ELF-1 (cell line): ENCODE measurements at places on chromosomes 13 and 19.

- DNase-seq = peak; percentile 87
Measured at GRCh38 chr19:3125900-3126524, 9.8 kb upstream of the GNA15 start.

DNA sequence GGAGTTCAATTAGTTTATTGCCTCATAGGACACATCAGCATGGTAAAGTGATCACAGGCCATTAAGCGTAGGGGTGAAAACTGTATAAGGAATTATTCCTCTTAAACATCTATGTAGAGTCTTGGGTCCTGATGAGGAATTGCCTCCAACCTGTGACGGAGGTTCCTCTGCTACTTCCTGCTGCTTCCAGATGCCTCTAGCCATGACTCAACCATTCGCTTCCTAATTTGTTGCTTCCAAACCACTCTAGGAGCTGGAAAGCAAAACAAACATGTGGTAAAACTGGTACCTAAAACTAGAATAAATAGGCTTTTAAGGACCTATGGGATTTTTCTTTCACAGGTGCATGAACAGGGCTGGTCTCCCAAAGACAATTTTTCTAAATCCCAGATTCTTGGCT lies 253.8 kb downstream of the KLF12 start:
- peak; percentile 18 for DNase-seq

DNA sequence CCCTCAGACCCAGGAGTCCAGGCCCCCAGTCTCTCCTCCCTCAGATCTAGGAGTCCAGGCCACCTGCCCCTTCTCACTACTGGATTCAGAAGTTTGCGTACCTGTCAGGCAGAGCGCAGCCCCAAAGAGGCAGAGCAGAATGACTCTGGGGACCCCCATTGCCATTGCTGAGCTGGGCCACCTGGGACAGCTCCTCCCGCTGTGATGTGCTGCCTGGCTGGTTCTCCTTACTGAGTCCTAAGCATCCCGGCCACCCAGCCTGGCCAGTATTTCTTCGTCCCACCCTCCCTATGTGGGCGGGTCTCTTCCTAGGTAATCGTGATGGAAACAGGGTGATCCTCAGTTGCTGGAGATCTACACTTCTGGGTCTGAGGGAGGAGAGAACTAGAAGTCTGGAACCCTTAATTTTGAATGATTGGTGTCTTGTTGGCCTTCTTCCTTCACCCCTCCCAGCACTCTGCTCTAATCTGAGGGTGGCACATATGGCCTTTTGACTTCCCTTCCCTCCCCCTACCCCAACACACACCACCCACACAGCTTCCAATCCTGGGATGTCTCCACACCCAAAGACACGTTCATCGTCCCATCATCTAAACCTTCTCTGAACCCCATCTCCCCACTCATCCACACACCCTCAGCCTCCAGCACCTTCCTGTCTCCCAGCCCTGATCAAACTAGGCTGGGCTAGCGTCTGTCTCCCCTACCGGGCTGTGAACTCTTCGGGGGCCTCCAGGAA lies at the start of gene LYPD5:
Gene LYPD5 (minus strand): TSS at position 232 of the 736 bp plus-strand sequence. CDS start 67 bp downstream, at position 165.
- no peak for DNase-seq

GRCh38 chr13:110422913-110423688 lies 116.0 kb downstream of the COL4A2 start:
- DNase-seq = no peak

DNA sequence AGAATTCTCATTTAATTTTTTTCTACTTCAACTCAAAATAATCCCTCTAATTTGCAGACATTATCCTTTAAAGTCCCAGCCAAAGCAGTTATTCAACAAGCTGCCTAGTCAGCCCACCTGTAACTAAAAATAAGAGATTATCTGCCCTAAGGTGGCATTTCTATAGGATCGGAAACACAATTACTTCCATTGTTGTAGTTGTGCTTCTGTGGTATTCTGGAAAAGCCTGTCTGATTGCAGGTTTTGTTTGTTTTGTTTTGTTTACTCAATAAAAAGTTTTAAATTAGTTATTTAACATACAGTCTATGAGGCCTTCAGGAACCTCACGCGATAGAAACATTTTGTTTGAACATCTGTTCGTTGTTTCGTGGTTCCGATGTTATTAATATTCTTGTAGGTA lies 101.0 kb downstream of the ZIC5 start:
- DNase-seq = no peak

DNA sequence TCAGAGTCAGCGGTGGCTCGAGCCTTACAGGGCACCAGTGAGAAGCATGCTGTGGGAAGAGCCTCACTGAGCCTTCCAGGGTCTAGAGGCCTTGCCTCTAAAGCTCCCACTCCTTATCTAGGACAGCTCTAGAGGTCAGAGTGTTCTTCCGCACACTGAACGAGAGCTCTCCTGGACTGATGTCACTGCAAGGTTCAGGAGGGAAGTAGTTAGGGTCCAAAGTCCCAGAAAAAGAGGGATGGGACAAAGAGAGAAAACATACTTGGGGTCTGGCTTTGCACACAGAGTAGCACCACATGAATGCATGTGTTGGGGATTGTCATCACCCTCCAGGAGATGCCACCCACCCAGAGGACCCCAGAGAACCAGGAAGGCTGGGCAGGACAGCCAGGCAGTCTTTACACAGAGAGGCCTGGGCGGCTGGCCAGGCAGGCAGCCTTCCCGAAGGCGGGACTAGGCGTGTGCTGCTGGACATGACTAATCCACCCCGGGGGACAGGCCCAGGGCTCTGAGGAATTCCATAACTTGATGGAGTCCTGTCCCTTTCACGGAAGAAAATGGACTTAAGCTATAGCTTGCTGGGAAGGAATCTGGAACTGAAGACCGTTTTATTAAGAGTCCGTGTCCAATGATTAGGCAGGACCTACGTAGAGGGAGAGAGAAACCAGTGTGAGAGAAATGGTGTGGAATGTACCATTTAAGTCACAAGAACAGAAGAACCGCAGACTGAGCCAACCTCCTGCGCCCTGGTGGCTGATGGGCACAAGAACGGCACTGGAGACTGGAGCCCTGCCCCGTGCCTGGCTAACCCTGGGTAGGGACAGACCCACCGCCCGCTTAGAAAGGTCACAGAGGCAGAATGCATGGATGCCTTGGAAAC lies 16.6 kb upstream of the EPHX3 start:
- DNase-seq = no peak

- peak; percentile 62 for DNase-seq
Measured at GRCh38 chr13:114054264-114054663, 78.2 kb downstream of the RASA3 start.

GRCh38 chr13:97495678-97496077 lies 61.7 kb downstream of the RAP2A start:
- DNase-seq = peak; percentile 20

DNA sequence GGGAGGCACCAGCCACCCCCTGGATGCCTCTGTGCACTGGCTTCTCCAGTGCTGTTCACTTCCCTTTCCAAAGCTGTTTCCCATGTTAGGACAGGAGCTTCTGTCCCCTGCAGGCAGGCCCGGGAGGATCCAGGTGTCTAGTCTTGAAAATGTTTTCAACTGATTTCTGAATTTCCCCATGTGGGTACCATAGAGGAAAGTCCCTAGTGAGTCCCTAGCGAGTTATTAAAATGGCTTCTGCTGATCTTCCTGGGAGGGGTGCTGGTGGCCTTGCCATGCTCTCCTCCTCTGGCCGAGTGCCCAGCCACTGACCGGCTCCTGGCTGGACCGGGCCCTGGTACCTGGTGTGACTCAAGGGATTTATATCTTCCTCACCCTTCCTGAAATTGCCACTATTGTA lies 5.2 kb upstream of the ANKRD10 start:
- no peak for DNase-seq

GRCh38 chr13:36820222-36820621 lies 1.2 kb downstream of the RFXAP start:
- DNase-seq = no peak

- no peak for DNase-seq
Measured at GRCh38 chr19:46471811-46472543, 614 bp upstream of the PNMA8A start.

GRCh38 chr19:7637374-7638256 lies 705 bp downstream of the STXBP2 start:
- DNase-seq = peak; percentile 22

DNA sequence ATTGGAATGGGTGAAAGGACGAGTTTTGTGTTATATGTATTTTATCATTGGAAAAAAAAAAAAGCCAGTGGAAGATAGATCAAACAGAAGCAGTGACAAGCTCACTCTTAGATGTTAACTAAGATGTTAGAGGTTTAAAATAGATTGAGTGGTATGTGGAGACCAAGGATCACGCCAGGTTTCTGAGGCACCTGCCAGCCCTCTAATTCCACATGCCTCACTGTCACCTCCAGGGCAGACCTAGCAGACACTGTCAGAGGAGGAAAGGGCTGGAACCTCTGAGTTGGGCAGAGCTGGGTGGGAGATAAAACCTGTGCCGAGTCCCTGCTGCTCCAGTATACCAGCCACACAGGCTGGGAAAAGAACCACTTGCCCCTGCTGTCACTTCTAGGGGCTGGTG lies 57.5 kb upstream of the SIAH3 start:
- DNase-seq = no peak

DNA sequence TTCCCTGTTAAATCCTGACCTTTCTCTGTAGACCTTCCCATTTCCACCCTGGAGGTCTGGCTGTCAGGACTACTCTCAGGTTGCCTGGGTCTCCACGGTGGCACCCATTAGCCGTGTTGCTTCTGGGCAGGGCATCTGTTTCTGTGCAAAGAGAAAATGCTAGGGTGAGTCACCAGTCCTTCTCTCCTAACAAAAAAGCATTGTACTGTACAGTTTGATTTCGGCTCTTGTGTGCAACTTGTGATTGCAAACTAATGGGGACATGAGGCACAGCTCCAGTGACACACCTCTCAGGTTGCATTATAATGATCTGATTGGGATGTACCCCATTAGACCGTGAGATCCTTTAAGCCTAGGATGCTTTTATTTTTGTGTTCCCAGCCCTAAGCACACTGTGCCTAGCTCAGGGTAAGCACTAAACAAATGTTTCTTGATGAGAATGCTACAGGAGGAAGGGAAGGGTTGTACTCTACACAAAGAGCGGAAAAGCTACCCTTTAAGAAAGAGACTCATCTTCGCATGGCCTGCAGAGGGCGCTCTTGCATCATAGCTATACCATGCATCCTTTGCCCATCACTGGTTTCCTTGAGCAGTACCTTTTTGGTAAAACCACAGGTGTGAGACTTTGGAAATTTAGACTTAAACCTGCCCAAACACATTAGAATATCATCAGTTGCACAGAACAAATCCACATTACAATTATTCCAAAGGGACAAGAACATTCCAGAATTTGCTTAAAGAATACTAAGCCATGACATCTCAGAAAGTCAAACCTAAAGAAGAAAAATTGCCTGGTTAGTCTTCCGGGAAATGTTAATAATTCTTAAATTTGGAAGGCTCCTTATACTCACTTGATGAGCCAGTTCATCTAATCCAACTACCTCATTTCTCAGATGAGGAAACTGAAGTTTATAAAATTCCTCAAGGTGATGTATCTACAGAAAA lies 20.3 kb upstream of the TRIM13 start:
- peak; percentile 67 for DNase-seq

DNA sequence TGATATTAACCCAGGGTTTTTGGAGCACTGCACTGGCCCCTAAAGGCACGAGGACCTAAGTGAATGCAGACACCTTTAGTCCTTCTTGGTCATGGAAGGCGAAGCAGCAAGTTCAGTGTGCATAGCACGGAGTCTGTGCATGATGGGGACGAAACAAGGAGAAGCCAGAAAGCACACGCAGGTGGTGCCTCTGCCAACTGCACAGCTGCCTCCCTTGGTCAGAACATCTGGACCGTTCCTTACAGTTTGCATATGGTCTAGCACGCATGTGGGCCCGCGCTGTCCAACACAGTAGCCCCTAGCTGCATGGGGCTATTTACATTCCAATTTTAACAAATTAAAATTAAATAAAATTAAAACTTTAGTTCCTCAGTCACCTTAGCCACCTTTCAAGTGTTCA lies 44.0 kb downstream of the FLT3 start:
- DNase-seq = no peak

GRCh38 chr13:44243198-44243857 lies 130.3 kb upstream of the SERP2 start:
- DNase-seq = peak; percentile 97

- no peak for DNase-seq
Measured at GRCh38 chr19:50377517-50377916, 1.3 kb downstream of the NR1H2 start.

DNA sequence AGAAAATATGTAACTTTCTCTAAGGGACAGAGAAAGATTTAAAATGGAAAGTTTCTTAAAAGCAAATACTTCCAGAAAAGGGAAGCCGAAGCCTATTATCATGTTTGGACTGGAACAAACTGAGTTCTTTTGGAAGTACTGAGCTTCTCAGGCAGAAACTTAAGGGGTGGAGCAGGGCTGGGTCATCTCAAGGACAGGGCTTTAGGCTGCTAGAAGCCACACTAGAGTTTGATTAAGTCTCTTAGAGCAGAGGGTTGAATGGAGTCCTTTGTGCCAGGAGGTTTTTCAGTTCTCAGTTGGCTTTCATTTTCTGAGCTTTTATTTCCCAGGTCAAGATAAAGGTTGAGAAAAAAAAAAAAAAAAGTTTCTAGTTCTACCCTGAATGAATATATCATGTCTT lies 432.7 kb downstream of the SLITRK5 start:
- no peak for DNase-seq

DNA sequence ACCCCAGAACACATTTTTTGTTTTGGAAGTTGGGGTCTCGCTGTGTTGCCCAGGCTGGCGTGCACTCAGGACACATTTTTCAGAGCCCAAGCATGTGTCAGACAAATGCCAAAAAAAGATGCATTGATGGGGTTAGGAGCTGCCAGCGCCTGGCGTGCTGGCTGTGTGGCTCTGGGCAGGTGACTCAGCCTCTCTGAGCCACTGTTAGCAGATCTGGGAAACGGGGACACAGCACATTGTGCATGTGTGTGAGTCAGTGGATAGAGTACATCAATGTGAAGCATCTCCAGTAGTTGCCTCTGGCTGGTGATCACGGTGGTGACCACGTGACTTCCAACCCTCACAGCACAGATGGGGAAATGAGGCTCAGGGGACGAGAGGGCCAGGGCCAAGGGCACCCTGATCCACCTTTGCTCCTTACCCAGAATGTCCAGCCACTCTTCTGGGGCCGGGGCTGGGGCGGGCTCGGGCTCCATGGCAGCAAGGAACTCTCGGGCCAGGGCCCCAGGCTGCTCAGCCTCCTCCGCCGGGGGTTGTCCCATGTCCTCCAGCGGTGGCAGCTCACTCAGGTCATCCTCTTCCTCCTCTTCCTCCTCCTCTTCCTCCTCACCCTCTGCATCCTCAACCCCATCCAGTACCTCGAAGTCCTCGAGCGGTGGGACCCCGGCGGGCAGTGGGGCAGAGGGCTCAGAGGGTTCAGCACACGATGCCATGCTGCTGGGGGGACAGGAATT lies 1.9 kb downstream of the FKBP8 start:
- DNase-seq = no peak

- no peak for DNase-seq
Measured at GRCh38 chr19:8413629-8413995, 507 bp downstream of the MARCHF2 start.

DNA sequence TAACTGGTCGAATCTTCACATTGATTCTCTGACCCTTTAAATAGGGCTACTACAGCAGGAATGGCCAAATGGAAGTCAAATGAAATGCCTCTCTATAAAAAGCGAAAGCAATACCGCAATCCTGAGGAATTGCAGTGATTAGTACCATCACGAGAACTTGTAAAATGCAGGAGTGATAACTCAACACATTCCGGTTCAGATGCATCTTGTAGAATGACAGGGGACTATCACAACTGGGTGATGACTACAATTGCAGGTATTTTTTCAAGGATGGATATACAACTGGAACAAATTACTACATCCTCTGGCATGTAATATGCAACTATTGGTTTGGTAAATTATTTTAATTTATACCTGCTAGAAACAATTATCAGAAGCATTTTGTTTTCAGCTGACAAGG lies 140.4 kb downstream of the PCDH20 start:
- DNase-seq = no peak

GRCh38 chr13:112806739-112807652 lies 117.2 kb downstream of the ATP11A start:
- no peak for DNase-seq
